ENCODE measurements at places on chromosomes 11 and 22. TPM values are rescaled to one million over a fixed set of nuclear protein-coding genes. Genes with fewer than 3 reads are reported as not detected.

- no peak overlapping the region for H3K4me3 ChIP-seq
- no peaks in the 10 kb centered on the region for H3K36me3 ChIP-seq
- no peak for DNase-seq
- H3K4me1 ChIP-seq, result no peaks in the 10 kb centered on the region
- H3K27me3 ChIP-seq, result peaks cover 63% of the 10 kb centered on the region
Observed at GRCh38 chr11:32422545-32422944, 12.8 kb downstream of the WT1 start.

DNA sequence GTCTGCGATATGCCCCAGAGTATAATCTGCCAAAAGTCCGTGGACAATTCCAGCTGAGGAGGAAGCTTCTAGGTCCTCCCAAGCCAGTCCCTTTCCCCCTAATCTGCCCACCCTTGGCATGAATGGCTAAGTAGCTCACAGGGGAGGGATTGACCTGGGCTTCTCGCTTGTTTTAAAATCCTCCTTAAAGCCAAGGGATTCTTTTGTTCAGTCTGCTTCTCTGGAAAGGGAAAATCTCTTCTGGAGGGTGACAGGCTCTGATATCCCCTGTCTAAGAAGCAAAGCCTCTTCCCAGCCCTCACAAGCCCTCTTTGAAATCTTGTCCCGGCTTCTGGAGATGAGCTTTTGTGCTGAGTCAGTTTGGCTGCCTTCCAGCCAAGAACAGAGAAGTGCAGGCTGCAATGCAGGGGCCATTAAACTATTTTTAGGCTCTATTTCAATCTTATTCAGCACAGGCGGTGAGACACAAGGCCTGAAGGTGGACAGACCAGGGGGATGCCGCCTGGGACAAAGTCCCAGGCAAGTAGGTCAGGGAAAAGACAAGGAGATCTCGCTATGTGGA is 23.9 kb downstream of the NEFH start:
- H3K27me3 ChIP-seq, result no peaks in the 10 kb centered on the region
- peak overlapping the region; percentile 66 for H3K27ac ChIP-seq
- H3K36me3 ChIP-seq, result peaks cover 43% of the 10 kb centered on the region
- H3K4me1 ChIP-seq, result peaks cover 3% of the 10 kb centered on the region

GRCh38 chr11:10908215-10908951 is 50.5 kb upstream of the ZBED5 start:
- no peak overlapping the region for H3K27ac ChIP-seq
- H3K4me3 ChIP-seq, result no peak overlapping the region
- H3K27me3 ChIP-seq, result no peaks in the 10 kb centered on the region
- no peaks in the 10 kb centered on the region for H3K36me3 ChIP-seq
- H3K4me1 ChIP-seq, result no peaks in the 10 kb centered on the region
- no peak for DNase-seq

Gene SLC22A9
- total RNA-seq, result not detected

Gene OR52K1
- not detected for total RNA-seq

- no peak overlapping the region for H3K27ac ChIP-seq
- no peaks in the 10 kb centered on the region for H3K27me3 ChIP-seq
- peaks cover 3% of the 10 kb centered on the region for H3K4me1 ChIP-seq
- H3K4me3 ChIP-seq, result no peak overlapping the region
- no peak for DNase-seq
Observed at GRCh38 chr11:115613986-115614632, 109.9 kb upstream of the CADM1 start.

Gene SNX15
- 16.4 TPM for total RNA-seq

DNA sequence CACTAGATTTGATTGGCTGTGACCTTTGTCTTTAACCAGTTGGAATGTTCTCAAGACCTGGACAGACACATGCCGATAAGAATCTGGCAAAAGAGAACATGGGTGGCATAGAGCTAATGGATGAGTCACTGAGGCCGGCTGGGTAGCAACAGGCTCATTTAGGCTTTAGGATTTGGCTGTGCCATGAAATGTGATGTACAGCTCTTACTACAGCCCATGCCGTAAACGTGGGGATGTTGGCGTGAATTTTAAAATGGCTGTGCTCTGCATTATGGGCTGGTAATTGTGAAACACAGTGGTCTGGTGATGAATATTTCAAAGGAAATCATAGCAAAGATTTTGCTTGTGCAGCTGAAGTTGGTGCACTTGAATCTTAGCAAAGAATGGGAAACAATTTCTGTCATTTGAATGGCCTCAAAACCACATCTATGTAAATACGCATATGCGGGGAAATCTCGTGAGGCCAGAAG is 332.4 kb downstream of the TBC1D22A start:
- H3K4me3 ChIP-seq, result no peak overlapping the region
- DNase-seq, result no peak
- H3K27ac ChIP-seq, result no peak overlapping the region
- H3K4me1 ChIP-seq, result no peaks in the 10 kb centered on the region
- no peaks in the 10 kb centered on the region for H3K36me3 ChIP-seq
- H3K27me3 ChIP-seq, result no peaks in the 10 kb centered on the region

GRCh38 chr11:116427903-116428637 is 344.7 kb downstream of the BUD13 start:
- peaks cover 4% of the 10 kb centered on the region for H3K4me1 ChIP-seq
- no peak overlapping the region for H3K27ac ChIP-seq
- no peaks in the 10 kb centered on the region for H3K36me3 ChIP-seq
- no peaks in the 10 kb centered on the region for H3K27me3 ChIP-seq
- no peak for DNase-seq
- H3K4me3 ChIP-seq, result no peak overlapping the region

Gene POU2AF1
- total RNA-seq, result 0.46 TPM

DNA sequence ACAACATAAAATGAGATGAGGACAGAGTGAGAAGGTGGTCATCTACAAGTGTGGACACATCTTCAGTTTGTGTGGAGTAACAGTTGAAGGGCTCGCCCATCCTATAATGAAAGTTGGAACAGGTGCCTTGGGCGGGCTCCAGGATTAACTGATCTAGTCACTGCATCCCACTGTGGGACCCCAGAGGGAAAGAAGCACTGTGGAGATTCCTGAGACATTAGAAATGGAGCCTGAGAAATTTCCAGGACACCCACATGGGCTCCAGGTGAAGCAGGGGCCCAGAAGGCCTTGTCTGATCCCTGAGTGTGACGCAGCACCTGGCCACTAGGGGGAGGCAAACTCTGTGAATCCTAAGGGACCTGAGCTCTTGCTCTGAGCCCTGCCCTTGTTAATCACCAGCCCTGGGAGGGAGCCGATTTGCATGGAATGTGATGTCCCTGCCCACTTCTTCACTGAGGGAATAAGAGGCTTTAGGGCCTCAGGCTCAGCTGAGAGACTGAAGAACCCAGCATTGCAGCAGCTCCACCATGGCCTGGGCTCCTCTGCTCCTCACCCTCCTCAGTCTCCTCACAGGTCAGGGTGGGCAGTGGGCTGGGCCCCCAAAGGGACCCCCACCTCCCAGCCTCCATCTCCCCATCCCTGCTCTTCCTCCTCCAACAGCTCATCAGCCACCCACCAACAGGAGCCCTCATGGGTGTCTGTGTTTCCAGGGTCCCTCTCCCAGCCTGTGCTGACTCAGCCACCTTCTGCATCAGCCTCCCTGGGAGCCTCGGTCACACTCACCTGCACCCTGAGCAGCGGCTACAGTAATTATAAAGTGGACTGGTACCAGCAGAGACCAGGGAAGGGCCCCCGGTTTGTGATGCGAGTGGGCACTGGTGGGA is 98.4 kb downstream of the VPREB1 start:
- no peaks in the 10 kb centered on the region for H3K4me1 ChIP-seq
- H3K27ac ChIP-seq, result no peak overlapping the region
- H3K27me3 ChIP-seq, result peaks cover 77% of the 10 kb centered on the region
- H3K36me3 ChIP-seq, result no peaks in the 10 kb centered on the region

GRCh38 chr22:30400159-30400558 is 3.3 kb downstream of the SEC14L2 start:
- no peak overlapping the region for H3K27ac ChIP-seq
- H3K27me3 ChIP-seq, result peaks cover 15% of the 10 kb centered on the region
- DNase-seq, result no peak
- no peak overlapping the region for H3K4me3 ChIP-seq
- H3K36me3 ChIP-seq, result peaks cover 17% of the 10 kb centered on the region
- peaks cover 3% of the 10 kb centered on the region for H3K4me1 ChIP-seq

Gene FAM180B
- total RNA-seq, result 0.16 TPM

DNA sequence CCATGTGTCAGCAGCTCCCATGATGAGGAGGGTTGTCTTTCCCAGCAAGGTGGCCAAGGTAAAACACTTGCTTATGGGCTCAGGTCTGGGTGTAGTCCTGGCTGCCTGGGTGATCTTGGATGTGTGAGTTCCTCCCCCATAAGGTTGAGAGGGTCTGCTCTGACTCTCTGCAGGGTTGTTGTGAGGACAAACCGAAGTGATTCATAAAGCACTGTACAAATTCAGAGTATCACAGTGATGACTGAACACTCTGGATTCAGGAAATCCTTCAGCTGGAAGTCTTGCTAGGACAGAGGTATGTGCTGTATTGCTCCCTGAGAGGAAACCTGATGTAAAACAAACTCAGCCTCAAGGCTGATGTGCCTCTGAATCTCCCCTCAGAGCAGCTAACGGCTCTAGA is 220.9 kb upstream of the PITPNB start:
- H3K4me1 ChIP-seq, result no peaks in the 10 kb centered on the region
- DNase-seq, result no peak
- no peaks in the 10 kb centered on the region for H3K27me3 ChIP-seq
- no peak overlapping the region for H3K27ac ChIP-seq

GRCh38 chr11:73384531-73384871 is 8.3 kb downstream of the RELT start:
- DNase-seq, result no peak
- no peaks in the 10 kb centered on the region for H3K27me3 ChIP-seq

DNA sequence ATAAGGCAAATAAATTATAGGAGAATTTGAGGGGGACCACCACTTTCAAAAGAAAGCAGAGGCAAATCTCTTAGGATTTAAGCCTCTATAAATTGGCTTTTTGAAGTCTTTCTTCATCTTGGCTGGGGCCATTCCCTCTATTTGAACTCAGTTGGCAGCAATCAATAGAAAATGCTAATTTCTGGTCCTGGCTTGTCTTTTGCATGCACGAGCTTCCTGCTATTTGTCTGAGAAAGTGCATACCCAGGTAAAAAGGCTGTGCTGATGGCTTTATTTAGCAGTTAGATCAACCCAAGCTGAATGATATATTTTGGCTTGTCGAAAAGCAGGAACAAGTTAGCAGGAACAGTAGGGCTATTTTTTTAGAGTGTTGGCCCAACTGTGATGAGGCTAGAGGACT is 64.1 kb upstream of the GRAMD1B start:
- no peak for DNase-seq
- H3K4me1 ChIP-seq, result peaks cover 3% of the 10 kb centered on the region
- H3K27ac ChIP-seq, result no peak overlapping the region
- no peaks in the 10 kb centered on the region for H3K36me3 ChIP-seq
- H3K27me3 ChIP-seq, result peaks cover 25% of the 10 kb centered on the region
- H3K4me3 ChIP-seq, result no peak overlapping the region

- H3K4me3 ChIP-seq, result no peak overlapping the region
- H3K36me3 ChIP-seq, result no peaks in the 10 kb centered on the region
- H3K4me1 ChIP-seq, result no peaks in the 10 kb centered on the region
- H3K27me3 ChIP-seq, result no peaks in the 10 kb centered on the region
- H3K27ac ChIP-seq, result no peak overlapping the region
- no peak for DNase-seq
Observed at GRCh38 chr11:96885405-96885804, 495.6 kb downstream of the JRKL start.

Gene KREMEN1
- 6.4 TPM for total RNA-seq

- DNase-seq, result peak; percentile 93
- H3K4me1 ChIP-seq, result no peaks in the 10 kb centered on the region
- no peak overlapping the region for H3K4me3 ChIP-seq
- H3K27ac ChIP-seq, result no peak overlapping the region
- H3K27me3 ChIP-seq, result no peaks in the 10 kb centered on the region
- H3K36me3 ChIP-seq, result no peaks in the 10 kb centered on the region
Observed at GRCh38 chr22:39490135-39490798, 11.8 kb upstream of the MIEF1 start.

Gene LAYN
- total RNA-seq, result 1.0 TPM

Gene SLC16A8
- 0.82 TPM for total RNA-seq

GRCh38 chr22:39471381-39472141 is 14.7 kb downstream of the MGAT3 start:
- H3K27ac ChIP-seq, result no peak overlapping the region
- H3K4me3 ChIP-seq, result no peak overlapping the region
- H3K36me3 ChIP-seq, result no peaks in the 10 kb centered on the region
- no peaks in the 10 kb centered on the region for H3K27me3 ChIP-seq
- H3K4me1 ChIP-seq, result peaks cover 42% of the 10 kb centered on the region

DNA sequence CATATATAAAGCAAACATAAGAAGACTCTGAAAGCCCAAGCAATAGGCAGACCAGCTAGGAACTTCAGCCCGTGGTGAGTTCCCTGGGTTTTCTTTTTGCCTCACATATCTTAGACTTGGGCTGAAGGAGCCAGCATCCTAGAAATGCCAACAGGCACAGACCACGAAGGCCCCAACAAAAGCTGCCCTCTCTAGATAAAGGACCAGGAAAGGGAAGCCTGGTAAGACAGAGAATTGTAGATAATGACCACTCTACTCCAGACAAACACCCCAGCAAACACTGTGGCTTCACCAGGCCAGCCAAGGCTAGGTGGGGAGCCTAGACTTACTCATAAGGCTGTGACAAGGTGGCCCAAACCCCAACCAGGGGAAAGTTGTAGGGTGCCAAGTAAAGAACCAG is 11.2 kb downstream of the GAL start:
- no peaks in the 10 kb centered on the region for H3K4me1 ChIP-seq
- H3K27ac ChIP-seq, result no peak overlapping the region
- DNase-seq, result no peak
- H3K36me3 ChIP-seq, result peaks cover 5% of the 10 kb centered on the region
- no peaks in the 10 kb centered on the region for H3K27me3 ChIP-seq
- no peak overlapping the region for H3K4me3 ChIP-seq

Gene ADORA2A
- total RNA-seq, result 4.7 TPM

DNA sequence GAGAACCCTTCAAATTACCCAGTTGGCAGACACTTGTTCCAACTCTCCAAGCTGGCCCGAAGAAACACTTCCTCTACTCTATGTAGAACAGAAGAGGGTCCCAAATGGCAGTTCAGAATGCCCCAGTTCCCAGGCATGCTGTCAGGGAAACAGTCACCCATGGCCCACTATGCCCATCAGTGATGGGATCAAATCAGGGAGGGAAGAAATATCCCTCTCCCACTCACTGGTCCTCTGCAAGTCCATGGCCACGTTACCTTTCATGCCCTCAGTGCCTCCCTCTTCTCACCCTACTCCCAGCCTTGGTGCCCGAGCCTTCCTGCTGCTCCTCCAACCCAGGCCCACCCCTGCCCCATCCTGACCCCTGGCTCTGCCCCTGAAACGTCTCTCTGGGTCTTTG is 16.6 kb downstream of the APOL3 start:
- no peak overlapping the region for H3K4me3 ChIP-seq
- no peaks in the 10 kb centered on the region for H3K27me3 ChIP-seq
- no peaks in the 10 kb centered on the region for H3K4me1 ChIP-seq

Gene RGL4
- total RNA-seq, result not detected

DNA sequence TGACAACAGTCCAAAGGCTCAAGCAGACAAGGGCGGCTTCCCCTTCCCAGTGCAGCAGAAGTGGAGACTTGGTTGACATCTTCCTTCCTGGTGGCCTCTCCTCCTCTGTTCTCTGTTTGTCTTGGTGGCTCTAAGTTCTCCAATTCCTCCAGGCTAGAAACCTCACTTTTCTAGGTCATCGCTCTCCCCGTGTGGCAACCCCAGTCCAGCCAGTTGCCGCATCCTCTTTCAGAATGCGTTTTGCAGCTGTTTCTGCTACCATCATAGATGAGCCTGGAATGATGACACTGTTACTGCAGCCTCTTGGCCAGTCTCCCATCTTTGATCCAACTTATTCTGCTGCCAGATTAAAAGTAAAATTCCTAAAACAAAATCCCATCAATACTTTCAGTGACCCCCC is 201.5 kb downstream of the TRIM29 start:
- no peak overlapping the region for H3K4me3 ChIP-seq
- no peaks in the 10 kb centered on the region for H3K4me1 ChIP-seq
- no peak overlapping the region for H3K27ac ChIP-seq
